ENCODE measurements at places on chromosomes 5 and 9. TPM values are rescaled to one million over a fixed set of nuclear protein-coding genes. Genes with fewer than 3 reads are reported as not detected.

DNA sequence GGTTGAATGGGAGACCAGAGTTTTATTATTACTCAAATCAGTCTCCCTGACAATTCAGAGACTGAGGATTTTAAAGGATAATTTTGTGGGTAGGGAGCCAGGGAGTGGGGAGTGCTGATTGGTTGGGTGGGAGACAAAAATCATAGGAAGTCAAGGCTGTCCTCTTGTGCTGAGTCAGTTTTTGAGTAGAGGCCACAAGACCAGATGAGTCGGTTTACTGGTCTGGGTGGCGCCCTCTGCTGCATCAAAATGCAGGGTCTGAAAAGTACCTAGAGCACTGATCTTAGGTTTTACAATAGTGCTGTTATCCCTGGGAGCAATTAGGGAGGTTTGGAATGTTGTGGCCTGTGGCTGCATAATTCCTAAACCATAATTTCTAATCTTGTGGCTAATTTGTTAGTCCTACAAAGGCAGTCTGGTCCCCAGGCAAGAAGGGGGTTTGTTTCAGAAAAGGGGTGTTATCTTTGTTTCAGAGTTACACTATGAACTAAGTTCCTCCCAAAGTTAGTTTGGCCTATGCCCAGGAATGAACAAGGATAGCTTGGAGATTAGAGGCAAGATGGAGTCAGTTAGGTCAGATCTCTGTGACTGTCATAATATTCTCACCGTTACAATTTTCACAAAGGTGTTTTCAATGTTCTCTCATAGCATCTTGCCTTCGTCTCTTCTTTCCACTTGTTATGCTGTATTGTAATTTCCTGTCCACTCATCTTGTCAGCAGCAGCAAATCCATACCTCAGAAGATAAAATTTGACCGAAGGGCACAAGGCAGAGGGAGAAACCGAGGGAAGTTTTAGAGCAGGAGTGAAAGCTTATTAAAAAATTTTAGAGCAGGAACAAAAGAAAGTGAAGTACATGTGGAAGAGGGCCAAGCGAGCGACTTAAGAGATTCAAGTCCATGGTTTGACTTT, 59.2 kb upstream of the CLINT1 start:
- no peak overlapping the region for H3K4me3 ChIP-seq
- peaks cover 28% of the 10 kb centered on the region for H3K4me1 ChIP-seq
- peak; percentile 45 for DNase-seq

The CARD6 gene
- 2.0 TPM for total RNA-seq

The SLC1A3 gene
- total RNA-seq: 0.37 TPM

- no peak overlapping the region for H3K27ac ChIP-seq
- no peak for DNase-seq
- H3K4me1 ChIP-seq: no peaks in the 10 kb centered on the region
- H3K36me3 ChIP-seq: no peaks in the 10 kb centered on the region
- no peak overlapping the region for H3K4me3 ChIP-seq
Observed at GRCh38 chr5:82147860-82148573, 130.1 kb downstream of the RPS23 start.

DNA sequence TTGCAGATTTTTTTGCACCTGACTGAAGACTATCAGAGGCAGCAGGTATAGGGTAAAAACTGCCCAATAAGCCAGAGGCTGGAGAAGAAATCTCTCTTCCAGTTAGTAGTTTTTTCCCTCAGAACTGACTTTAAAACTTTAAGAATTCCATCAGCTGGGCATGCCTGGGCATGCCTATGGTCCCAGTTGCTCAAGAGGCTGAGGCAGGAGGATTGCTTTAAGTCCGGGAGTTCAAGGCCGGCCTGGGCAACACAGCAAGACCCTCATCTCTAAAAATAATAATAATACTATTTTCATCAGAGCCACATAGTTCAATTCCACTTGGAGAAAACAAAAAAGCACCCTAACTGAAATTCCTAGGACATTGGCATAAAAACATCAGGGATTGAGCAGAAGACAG, 30.3 kb downstream of the SUSD1 start:
- peaks cover 2% of the 10 kb centered on the region for H3K36me3 ChIP-seq
- no peak overlapping the region for H3K4me3 ChIP-seq
- no peak overlapping the region for H3K27ac ChIP-seq
- H3K4me1 ChIP-seq: peaks cover 10% of the 10 kb centered on the region

The TSLP gene
- total RNA-seq: not detected

DNA sequence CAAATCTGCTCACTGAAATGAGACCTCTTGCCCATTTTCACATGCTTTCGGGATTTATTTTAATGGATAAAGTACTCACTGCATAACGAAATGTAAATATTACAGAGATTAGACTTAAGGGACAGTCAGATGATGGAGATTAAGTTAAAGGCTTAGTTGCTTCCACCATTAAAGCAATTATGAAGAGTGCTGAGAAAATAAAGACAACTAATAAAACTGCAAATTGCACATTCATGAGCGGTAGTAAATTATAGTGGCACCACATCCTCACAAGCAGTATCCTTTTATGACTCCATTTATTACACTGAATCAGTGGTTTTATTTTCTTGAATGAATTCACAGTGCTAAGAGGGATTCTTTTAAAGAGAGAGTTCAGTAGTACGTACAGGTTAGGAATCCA, 76.2 kb upstream of the TMED7 start:
- H3K27ac ChIP-seq: no peak overlapping the region
- H3K27me3 ChIP-seq: no peaks in the 10 kb centered on the region
- H3K4me1 ChIP-seq: no peaks in the 10 kb centered on the region
- DNase-seq: no peak
- no peaks in the 10 kb centered on the region for H3K36me3 ChIP-seq

The PCDHA9 gene
- not detected for total RNA-seq

The C9 gene
- not detected for total RNA-seq

GRCh38 chr9:10208691-10209069, 404.1 kb downstream of the PTPRD start:
- no peak overlapping the region for H3K27ac ChIP-seq
- no peaks in the 10 kb centered on the region for H3K36me3 ChIP-seq
- no peak for DNase-seq
- peak overlapping the region; percentile 21 for H3K4me3 ChIP-seq
- H3K27me3 ChIP-seq: no peaks in the 10 kb centered on the region
- peaks cover 6% of the 10 kb centered on the region for H3K4me1 ChIP-seq

GRCh38 chr9:34957492-34958410, at the start of gene PHF24:
TSS of gene PHF24 (plus strand) at chr9:34958285. CDS start at chr9:34971299, 13,014 bp downstream.
- peaks cover 47% of the 10 kb centered on the region for H3K27me3 ChIP-seq
- H3K27ac ChIP-seq: no peak within 1 kb of the TSS
- DNase-seq: peak; percentile 52
- peaks cover 9% of the 10 kb centered on the region for H3K4me1 ChIP-seq
- peak within 1 kb of the TSS; percentile 61 for H3K4me3 ChIP-seq
- no peaks in the 10 kb centered on the region for H3K36me3 ChIP-seq

DNA sequence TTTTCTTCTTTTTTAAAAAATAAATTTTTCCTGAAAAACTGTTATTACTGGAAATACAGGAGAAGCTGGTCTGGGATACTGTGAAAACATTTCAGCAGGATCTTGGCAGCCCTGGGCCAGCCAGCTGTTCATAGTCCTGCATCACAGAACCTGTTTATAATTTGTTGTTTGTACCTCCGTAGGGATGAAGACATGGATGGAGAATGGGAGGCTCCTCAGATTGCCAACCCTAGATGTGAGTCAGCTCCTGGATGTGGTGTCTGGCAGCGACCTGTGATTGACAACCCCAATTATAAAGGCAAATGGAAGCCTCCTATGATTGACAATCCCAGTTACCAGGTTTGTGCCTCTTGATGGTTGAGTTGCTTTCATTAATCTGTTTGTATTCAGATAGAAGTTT, 12.4 kb upstream of the MAML1 start:
- H3K4me1 ChIP-seq: no peaks in the 10 kb centered on the region
- H3K27me3 ChIP-seq: no peaks in the 10 kb centered on the region
- H3K36me3 ChIP-seq: peaks cover 77% of the 10 kb centered on the region
- no peak overlapping the region for H3K27ac ChIP-seq

DNA sequence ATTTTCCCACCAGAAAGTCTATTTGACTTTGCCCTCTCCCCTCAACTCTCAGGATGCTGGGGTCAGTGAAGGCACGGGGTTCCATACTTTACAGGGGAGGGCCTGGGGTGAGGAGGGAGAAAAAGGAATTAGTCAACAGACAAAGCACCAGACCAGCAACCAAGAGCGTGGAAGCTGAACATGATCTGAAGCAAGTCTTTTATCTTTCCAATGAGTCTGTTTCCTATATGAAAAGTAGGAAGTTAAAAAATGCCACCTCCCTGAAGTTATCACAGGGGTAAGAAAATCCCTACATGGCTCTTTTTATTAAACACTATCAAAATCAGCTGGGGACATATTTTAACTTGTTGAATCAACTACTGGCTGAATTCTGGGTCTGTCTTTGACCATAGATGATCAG, 337.0 kb downstream of the TRPM3 start:
- H3K36me3 ChIP-seq: no peaks in the 10 kb centered on the region
- H3K4me3 ChIP-seq: no peak overlapping the region
- H3K27me3 ChIP-seq: no peaks in the 10 kb centered on the region
- no peaks in the 10 kb centered on the region for H3K4me1 ChIP-seq
- no peak overlapping the region for H3K27ac ChIP-seq
- DNase-seq: no peak

The ST6GALNAC4 gene
- 199 TPM for total RNA-seq

The WNT8A gene
- total RNA-seq: not detected

DNA sequence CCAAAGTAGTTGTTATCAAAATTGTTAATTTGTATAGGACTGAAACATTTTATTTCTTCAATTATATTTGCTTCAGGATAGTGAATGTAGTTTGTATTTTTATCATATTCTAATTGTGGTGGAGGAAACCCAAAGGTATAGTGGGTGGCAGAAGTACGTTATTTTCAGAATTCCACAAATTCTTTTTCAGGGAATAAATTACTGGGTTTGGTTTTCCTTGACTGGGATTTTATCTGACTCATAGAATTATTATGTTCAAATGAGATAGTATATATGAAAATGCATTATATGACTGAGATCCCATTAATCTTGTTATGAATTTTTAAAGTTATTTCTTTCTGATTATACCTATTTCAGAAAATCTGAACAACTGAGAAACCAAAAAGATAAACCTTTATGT, 73.7 kb downstream of the VPS13A start:
- H3K36me3 ChIP-seq: no peaks in the 10 kb centered on the region
- H3K27me3 ChIP-seq: no peaks in the 10 kb centered on the region
- H3K4me1 ChIP-seq: no peaks in the 10 kb centered on the region
- DNase-seq: no peak
- H3K27ac ChIP-seq: no peak overlapping the region

GRCh38 chr5:166370928-166371690, 1920.3 kb upstream of the WWC1 start:
- H3K27me3 ChIP-seq: no peaks in the 10 kb centered on the region
- H3K36me3 ChIP-seq: no peaks in the 10 kb centered on the region
- H3K4me3 ChIP-seq: no peak overlapping the region

GRCh38 chr5:6496207-6496584, 47.5 kb downstream of the UBE2QL1 start:
- no peak for DNase-seq
- no peaks in the 10 kb centered on the region for H3K27me3 ChIP-seq
- H3K27ac ChIP-seq: no peak overlapping the region
- no peaks in the 10 kb centered on the region for H3K36me3 ChIP-seq
- H3K4me1 ChIP-seq: no peaks in the 10 kb centered on the region
- H3K4me3 ChIP-seq: no peak overlapping the region

DNA sequence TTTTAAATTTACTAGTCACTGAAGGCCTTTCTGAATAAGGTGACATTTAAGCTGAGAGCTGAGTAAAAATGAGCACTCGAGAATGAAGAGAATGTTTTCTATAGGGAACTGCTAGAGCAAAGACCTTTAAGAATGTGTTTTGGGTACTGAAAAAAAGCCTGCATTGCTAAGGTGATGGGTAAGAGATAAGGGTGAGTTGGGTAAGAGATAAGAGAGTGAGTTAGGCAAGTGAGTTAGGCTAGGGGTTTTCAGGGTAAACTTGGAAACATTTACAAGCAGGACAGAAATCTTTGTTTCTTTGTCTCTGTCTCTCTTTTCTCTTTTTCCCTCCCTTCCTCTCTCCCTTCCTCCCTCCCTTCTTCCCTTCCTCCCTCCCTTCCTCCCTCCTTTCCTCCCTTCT, 5.6 kb downstream of the RAD23B start:
- DNase-seq: no peak
- H3K36me3 ChIP-seq: no peaks in the 10 kb centered on the region
- no peak overlapping the region for H3K27ac ChIP-seq
- H3K27me3 ChIP-seq: no peaks in the 10 kb centered on the region
- peaks cover 36% of the 10 kb centered on the region for H3K4me1 ChIP-seq

The TYRP1 gene
- not detected for total RNA-seq

DNA sequence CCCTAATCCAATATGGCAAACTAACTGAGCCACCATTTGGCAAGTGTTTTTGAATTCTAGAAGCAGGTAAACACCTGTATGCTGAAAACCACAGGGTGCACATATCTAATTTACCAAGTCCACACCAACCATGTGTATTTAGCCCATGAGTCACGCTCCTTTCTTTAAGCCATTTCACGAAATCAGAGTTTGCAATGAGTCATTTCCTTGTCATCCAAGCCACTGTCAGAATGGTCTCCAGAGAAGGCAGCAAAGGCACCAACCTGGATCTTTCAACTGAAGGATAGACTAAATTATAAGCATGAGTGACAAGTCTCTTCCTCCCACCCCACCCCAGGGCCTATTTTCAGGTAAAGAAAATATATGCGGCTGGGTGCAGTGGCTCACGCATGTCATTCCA, 110.0 kb downstream of the PAX5 start:
- no peak overlapping the region for H3K4me3 ChIP-seq
- no peaks in the 10 kb centered on the region for H3K36me3 ChIP-seq
- no peaks in the 10 kb centered on the region for H3K27me3 ChIP-seq
- peaks cover 7% of the 10 kb centered on the region for H3K4me1 ChIP-seq
- DNase-seq: no peak

- H3K27ac ChIP-seq: no peak overlapping the region
- H3K4me3 ChIP-seq: no peak overlapping the region
- no peaks in the 10 kb centered on the region for H3K27me3 ChIP-seq
- H3K36me3 ChIP-seq: no peaks in the 10 kb centered on the region
Observed at GRCh38 chr5:152374711-152375275, 30.3 kb downstream of the NMUR2 start.

GRCh38 chr5:133715616-133716015, 103.3 kb upstream of the FSTL4 start:
- H3K4me1 ChIP-seq: no peaks in the 10 kb centered on the region
- no peaks in the 10 kb centered on the region for H3K27me3 ChIP-seq
- H3K4me3 ChIP-seq: no peak overlapping the region
- DNase-seq: no peak

GRCh38 chr5:158127536-158127935, 268.6 kb upstream of the CLINT1 start:
- no peak overlapping the region for H3K4me3 ChIP-seq
- H3K27ac ChIP-seq: no peak overlapping the region
- no peaks in the 10 kb centered on the region for H3K36me3 ChIP-seq
- H3K27me3 ChIP-seq: no peaks in the 10 kb centered on the region
- DNase-seq: no peak
- no peaks in the 10 kb centered on the region for H3K4me1 ChIP-seq

- H3K27ac ChIP-seq: no peak overlapping the region
- H3K27me3 ChIP-seq: no peaks in the 10 kb centered on the region
- no peak for DNase-seq
- no peak overlapping the region for H3K4me3 ChIP-seq
Observed at GRCh38 chr5:150349681-150350275, 7.7 kb upstream of the TCOF1 start.
